ENCODE measurements at places on chromosomes 6 and 20.

DNA sequence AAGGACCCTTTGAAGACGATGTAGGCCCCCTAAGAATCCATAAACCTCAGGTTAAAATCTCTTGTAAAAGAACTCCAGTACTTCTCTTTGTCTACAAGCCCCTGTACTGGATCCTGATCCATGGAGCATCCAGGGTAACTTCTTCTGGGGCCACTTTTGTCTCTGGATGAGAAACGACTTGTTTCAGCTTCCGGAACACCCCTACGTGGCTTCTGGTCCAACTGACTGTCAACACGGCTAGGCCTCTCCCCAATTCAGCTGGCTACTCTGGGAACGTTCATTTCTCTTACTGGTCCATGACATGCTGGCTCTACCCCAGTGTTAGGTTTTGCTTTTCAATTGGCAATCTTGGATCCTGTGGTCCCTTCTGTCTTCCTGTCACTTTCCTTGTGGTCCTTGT lies 198.0 kb downstream of the BACH2 start:
- no peaks in the 10 kb centered on the region for H3K36me3 ChIP-seq
- peaks cover 88% of the 10 kb centered on the region for H3K4me1 ChIP-seq
- peak overlapping the region; percentile 66 for H3K27ac ChIP-seq
- H3K4me3 ChIP-seq = no peak overlapping the region
- no peaks in the 10 kb centered on the region for H3K27me3 ChIP-seq

DNA sequence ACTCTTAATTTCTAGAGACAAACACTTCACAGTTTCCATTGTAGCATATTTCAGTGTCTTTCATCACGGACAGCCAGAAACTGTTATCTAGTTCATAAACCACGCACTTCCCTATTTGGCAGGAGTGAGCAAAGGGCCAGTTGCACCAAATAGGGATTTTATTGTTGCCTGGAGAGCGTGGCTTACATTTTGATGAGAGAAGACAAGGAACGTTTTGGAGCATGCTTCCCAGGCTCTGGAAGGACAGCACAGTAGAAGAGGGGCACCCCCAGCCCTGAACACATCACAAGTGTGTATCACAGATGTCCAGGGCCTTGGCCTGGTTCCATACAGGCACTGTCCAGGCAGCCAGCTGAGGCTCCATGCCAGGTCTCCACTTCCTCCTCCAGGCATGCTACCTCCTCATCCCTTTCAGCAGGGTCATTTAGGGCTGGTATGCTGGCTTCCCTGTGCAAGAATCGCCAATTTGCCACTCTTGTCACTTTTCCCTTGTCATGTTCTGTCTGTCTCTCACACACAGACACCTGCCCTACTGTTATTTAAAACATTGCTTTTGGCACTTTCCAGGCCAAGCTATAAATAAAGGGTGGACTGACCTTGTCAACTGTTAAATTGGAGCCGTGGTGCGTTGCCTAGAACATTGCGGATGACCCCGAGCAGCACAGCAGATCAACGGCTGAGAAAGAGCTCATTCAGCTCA lies 235.0 kb upstream of the GMDS start:
- no peak for ATAC-seq
- no peak overlapping the region for H3K4me3 ChIP-seq
- H3K36me3 ChIP-seq = no peaks in the 10 kb centered on the region
- no peak overlapping the region for H3K27ac ChIP-seq

GRCh38 chr20:19327401-19327800 lies 115.0 kb downstream of the SLC24A3 start:
- no peak overlapping the region for H3K27ac ChIP-seq
- H3K4me1 ChIP-seq = no peaks in the 10 kb centered on the region
- peaks cover 31% of the 10 kb centered on the region for H3K27me3 ChIP-seq

DNA sequence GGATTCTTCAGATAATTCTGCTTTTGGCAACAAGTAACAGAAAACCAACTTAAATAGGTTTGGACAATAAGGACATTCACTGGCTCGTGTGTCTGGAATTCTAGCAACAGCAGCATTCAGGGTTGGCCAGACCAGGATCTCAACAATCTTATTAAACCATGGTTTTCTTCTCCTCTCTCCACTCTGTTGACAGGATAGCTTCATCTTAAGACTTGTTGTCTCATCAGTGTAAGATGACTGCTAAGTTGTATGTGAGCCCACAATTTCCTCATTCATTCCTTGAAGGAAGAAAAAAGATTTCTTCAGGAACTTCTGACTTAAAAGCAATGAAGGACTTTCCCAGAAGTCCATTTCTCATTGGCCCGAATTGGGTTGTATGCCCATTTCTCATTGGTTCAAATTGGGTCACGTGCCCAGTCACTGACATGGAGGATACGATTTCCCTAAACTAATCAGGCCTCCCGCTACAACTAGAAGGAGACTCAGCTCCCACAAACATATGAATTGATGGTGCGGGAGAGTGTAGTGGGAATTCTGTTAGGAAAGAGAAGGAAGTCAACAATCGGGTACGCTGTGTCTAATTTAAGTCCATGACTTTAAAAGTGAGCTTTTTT lies 83.7 kb downstream of the SLC22A3 start:
- no peaks in the 10 kb centered on the region for H3K4me1 ChIP-seq
- H3K27me3 ChIP-seq = peaks cover 25% of the 10 kb centered on the region
- no peak for ATAC-seq
- no peaks in the 10 kb centered on the region for H3K36me3 ChIP-seq

GRCh38 chr6:69913361-69913760 lies 47.0 kb downstream of the COL19A1 start:
- no peak for ATAC-seq
- H3K27ac ChIP-seq = peak overlapping the region; percentile 6
- H3K4me3 ChIP-seq = no peak overlapping the region
- H3K36me3 ChIP-seq = peaks cover 20% of the 10 kb centered on the region
- no peaks in the 10 kb centered on the region for H3K27me3 ChIP-seq
- peaks cover 36% of the 10 kb centered on the region for H3K4me1 ChIP-seq

DNA sequence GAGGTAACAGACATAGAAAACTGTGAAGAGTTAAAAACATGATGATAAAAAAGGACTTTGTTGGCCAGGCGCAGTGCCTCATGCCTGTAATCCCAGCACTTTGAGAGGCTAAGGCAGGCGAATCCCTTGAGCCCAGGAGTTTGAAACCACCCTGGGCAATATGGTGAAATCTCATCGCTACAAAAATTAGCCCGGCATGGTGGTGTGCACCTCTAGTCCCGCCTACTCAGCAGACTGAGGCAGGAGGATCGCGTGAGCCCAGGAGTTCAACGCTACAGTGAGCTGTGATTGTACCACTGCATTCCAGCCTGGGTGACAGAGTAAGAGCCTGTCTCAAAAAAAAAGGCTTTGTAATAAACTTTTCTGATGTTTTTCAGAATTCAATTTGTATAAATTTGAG lies 60.1 kb downstream of the GFOD1 start:
- H3K36me3 ChIP-seq = peaks cover 5% of the 10 kb centered on the region
- H3K4me3 ChIP-seq = peak overlapping the region; percentile 65
- peaks cover 68% of the 10 kb centered on the region for H3K4me1 ChIP-seq
- no peaks in the 10 kb centered on the region for H3K27me3 ChIP-seq

GRCh38 chr20:46900086-46900485 lies 5.4 kb downstream of the EYA2 start:
- peak overlapping the region; percentile 62 for H3K4me3 ChIP-seq
- peak overlapping the region; percentile 61 for H3K27ac ChIP-seq
- ATAC-seq = peak; percentile 55
- H3K36me3 ChIP-seq = no peaks in the 10 kb centered on the region
- H3K27me3 ChIP-seq = peaks cover 32% of the 10 kb centered on the region

DNA sequence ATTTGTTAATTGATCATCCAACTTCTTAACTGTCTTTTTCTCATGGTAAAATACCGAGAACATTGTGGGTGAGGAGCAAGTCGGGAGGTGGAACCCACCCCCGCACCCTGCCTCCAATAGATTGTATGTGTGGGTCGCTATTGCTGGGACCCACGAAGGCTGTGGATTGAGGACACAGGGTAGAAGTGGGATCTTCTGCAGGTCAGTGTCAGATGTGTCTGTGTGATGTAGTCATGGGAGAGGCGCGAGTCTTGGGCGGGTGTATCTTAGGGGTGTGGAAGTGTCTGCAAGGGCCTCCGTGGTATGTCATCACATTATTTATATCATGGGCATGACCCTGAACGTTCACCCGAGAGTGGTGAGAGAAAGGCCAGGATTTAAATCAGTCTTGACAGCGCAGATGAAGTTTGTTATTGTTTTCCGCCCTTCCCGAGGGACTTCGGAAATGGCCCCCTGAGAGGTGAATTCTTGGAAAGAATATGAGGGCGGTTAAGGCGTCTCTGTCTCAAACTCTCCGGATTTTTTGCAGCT lies 472 bp upstream of the PAQR8 start:
- no peaks in the 10 kb centered on the region for H3K36me3 ChIP-seq
- peak overlapping the region; percentile 92 for H3K27ac ChIP-seq
- H3K27me3 ChIP-seq = no peaks in the 10 kb centered on the region
- peaks cover 30% of the 10 kb centered on the region for H3K4me1 ChIP-seq

DNA sequence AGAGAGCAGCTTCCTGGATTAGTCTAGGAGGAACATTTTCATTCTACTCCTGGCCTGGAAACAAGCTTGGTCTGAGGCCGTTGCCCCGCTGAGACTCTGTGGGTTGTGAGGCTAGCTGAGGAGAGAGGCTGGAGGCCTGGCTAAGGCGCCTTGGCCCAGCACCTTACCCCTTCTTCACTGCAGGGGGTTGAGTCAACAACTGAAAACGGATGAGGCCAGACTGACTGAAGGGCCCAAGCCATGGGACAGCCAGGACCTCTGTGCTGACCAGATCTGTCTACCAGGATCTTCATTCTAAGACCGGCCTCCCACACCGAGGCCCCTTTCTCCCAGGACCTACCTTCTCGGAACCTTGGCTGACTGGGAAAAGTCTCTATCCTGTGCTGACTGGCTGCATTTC lies 3.5 kb upstream of the AVP start:
- ATAC-seq = no peak
- peaks cover 51% of the 10 kb centered on the region for H3K27me3 ChIP-seq
- no peak overlapping the region for H3K4me3 ChIP-seq
- no peak overlapping the region for H3K27ac ChIP-seq

- H3K27ac ChIP-seq = no peak overlapping the region
- peaks cover 58% of the 10 kb centered on the region for H3K36me3 ChIP-seq
- no peak for ATAC-seq
- H3K4me1 ChIP-seq = no peaks in the 10 kb centered on the region
- H3K4me3 ChIP-seq = no peak overlapping the region
Observed at GRCh38 chr6:116111552-116112528, 11.2 kb downstream of the NT5DC1 start.

DNA sequence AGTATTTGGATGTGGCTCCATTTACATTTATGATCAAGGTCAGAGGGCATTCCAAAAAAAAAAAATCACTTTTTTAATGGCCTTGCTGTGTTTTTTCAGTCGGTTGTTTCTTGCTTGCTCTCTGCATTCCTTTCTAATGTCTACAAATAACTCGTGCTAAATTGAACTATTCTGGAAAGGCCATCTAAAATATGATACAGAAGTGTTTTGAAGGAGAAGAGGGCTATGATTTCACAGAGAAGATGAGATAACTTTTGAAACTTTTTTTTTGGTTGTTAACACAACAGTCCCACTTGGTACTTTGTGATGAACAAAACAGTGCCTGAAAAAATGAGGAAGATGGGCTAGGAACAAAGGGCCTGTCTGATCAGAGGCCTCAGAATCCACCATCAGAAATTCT lies 156.1 kb upstream of the SMLR1 start:
- no peaks in the 10 kb centered on the region for H3K36me3 ChIP-seq
- H3K4me3 ChIP-seq = no peak overlapping the region
- no peaks in the 10 kb centered on the region for H3K4me1 ChIP-seq

DNA sequence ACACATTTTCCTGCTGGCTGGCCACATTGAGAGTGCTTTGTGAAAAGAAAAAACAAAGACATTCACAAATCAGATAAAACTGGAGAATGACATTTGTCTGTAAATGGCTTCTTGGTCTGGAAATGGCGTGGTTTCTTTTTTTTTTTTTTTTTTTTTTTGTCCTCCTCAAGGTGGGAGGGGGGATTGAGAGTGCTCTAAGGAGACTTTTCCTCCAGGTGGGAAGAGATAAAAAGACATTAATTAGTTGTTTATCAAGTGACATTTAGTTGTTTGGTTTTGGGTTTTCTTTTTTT lies 40.4 kb downstream of the GNAS start:
- peak overlapping the region; percentile 97 for H3K4me3 ChIP-seq
- no peak for ATAC-seq
- peaks cover 59% of the 10 kb centered on the region for H3K4me1 ChIP-seq
- no peaks in the 10 kb centered on the region for H3K27me3 ChIP-seq

DNA sequence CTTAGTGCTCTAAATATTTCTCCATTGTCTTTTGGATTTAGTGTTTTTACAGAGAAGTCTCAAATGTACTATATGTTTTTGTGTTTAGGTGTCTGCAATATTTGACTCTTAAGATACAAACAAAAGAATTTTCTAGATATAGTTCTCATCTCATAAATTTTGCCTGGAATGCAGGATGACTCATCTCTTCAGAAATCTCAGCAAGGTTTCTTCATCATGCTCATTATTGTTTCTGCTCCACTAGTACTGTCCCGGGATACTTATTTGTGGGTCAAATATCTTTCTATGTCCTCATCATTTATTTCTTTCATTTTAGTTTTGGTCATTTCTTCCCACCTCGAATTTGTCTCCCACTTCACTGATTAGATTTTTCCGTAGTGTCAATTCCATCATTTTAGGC lies 9.5 kb downstream of the AHI1 start:
- H3K27ac ChIP-seq = no peak overlapping the region
- no peak for ATAC-seq
- no peaks in the 10 kb centered on the region for H3K27me3 ChIP-seq
- H3K4me3 ChIP-seq = no peak overlapping the region

DNA sequence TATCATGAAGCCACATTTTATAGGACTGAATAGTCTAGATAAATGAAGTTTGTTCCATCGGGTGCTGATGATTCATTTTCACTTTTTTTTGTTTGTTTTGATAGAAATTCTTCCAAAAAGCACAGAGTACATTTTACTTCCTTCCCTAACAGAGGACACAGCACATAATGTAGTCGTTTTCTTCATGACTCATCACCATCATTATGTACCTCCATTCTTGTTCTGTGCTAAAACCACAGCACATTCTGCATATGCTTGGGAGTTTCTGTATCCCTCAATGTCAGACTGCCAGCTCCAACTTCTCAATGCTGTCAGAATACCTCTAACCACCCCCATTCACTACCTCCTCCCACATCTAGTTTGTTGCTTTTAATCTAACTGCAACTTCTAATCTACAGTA lies 1004.9 kb upstream of the ADGRB3 start:
- H3K4me3 ChIP-seq = no peak overlapping the region
- no peaks in the 10 kb centered on the region for H3K4me1 ChIP-seq
- no peaks in the 10 kb centered on the region for H3K27me3 ChIP-seq
- no peak for ATAC-seq

GRCh38 chr6:155126727-155127439 lies 131.8 kb downstream of the TIAM2 start:
- peak; percentile 65 for ATAC-seq
- H3K4me1 ChIP-seq = no peaks in the 10 kb centered on the region
- no peaks in the 10 kb centered on the region for H3K36me3 ChIP-seq
- no peak overlapping the region for H3K4me3 ChIP-seq
- peaks cover 14% of the 10 kb centered on the region for H3K27me3 ChIP-seq
- H3K27ac ChIP-seq = no peak overlapping the region

GRCh38 chr20:21322921-21323331 lies 19.8 kb downstream of the XRN2 start:
- no peak for ATAC-seq
- peaks cover 59% of the 10 kb centered on the region for H3K4me1 ChIP-seq
- H3K4me3 ChIP-seq = no peak overlapping the region
- peaks cover 46% of the 10 kb centered on the region for H3K36me3 ChIP-seq

GRCh38 chr20:63772781-63773518 lies 33.4 kb downstream of the SLC2A4RG start:
- H3K4me1 ChIP-seq = no peaks in the 10 kb centered on the region
- no peak overlapping the region for H3K27ac ChIP-seq
- no peaks in the 10 kb centered on the region for H3K36me3 ChIP-seq
- ATAC-seq = no peak
- H3K27me3 ChIP-seq = peaks cover 64% of the 10 kb centered on the region

- peaks cover 11% of the 10 kb centered on the region for H3K36me3 ChIP-seq
- no peaks in the 10 kb centered on the region for H3K4me1 ChIP-seq
- H3K4me3 ChIP-seq = no peak overlapping the region
- no peaks in the 10 kb centered on the region for H3K27me3 ChIP-seq
- ATAC-seq = no peak
- H3K27ac ChIP-seq = no peak overlapping the region
Observed at GRCh38 chr6:110597761-110598160, 121.3 kb upstream of the SLC22A16 start.

Measured in stimulated activated memory B cell treated with anti-CD40 and anti-IgM and Interleukin-4, amounts not matched to agents 10 μg/mL and 1 μg/mL and 100 μg/mL, for 72 hours (primary cell).